ENCODE measurements at places on chromosomes 1 and 21.

- no peak for DNase-seq
These were observed 26.1 kb downstream of the PAFAH2 start for GRCh38 chr1:25971811-25972180.

- DNase-seq = peak; percentile 81
These were observed at the start of gene EEIG2 for GRCh38 chr1:108559215-108560186. Gene EEIG2, plus strand, starts transcription at chr1:108560100. Its CDS starts 329 bp downstream, at chr1:108560429.

GRCh38 chr1:221334062-221334461, 407.8 kb downstream of the DUSP10 start:
- DNase-seq = no peak

- peak; percentile 46 for DNase-seq
These were observed 45.7 kb downstream of the ZC3H11B start for GRCh38 chr1:219566951-219567947.

- DNase-seq = no peak
These were observed 1.7 kb downstream of the HLX start for GRCh38 chr1:220880726-220881506.

DNA sequence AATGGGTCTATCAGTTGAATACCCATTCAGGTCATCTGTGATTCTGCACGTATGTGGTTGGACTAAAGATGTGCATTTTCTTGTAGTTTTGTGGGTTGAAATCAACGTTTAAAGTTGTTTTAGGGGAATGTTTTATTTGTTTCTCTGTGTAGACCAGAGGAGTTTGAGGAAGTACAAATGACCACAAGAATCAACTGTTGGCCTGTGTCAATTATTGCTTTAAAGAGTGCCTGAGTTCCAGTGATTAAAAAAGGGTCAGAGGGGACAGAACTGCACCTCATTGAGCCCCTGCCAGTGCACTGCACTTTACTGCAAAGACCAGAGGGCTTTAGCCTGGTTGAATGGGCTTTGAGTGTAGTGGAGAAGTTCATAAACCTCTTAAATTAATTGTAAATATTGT, 190.3 kb downstream of the VPS13D start:
- no peak for DNase-seq

GRCh38 chr21:16532840-16533239, 803.1 kb downstream of the USP25 start:
- DNase-seq = no peak

Data from NCI-H2227 treated with DMSO at 0.1 percent for 48 hours (cell line).